ENCODE measurements at places on chromosomes 2 and 18. TPM values are rescaled to one million over a fixed set of nuclear protein-coding genes. Genes with fewer than 3 reads are reported as not detected.

- no peak for DNase-seq
Observed at GRCh38 chr2:102331311-102331980, 20.1 kb downstream of the IL1RL1 start.

DNA sequence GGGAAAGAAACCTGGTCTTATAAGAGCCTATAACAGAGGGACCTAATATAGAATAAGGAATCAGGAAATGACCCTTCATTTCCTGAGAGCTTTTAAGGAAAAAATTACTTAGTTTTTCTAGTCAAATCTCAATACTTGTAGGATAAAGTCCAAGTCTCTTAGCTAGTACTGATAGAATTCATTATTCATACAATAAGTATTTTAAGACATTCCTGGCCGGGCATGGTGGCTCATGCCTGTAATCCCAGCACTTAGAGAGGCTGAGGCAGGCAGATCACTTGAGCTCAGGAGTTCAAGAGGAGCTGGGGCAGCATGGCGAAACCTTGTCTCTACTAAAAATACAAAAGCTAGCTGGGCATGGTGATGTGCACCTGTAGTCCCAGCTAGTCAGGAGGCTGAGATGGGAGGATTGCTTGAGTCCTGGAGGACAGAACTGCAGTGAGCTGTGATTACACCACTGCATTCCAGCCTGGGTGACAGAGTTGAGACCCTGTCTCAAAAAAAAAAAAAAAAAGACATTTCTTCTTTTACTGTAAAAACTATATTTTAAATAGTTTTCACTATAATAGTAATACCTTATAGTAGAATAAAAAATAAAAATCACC, 3.2 kb downstream of the RAB3GAP1 start:
- DNase-seq: no peak

DNA sequence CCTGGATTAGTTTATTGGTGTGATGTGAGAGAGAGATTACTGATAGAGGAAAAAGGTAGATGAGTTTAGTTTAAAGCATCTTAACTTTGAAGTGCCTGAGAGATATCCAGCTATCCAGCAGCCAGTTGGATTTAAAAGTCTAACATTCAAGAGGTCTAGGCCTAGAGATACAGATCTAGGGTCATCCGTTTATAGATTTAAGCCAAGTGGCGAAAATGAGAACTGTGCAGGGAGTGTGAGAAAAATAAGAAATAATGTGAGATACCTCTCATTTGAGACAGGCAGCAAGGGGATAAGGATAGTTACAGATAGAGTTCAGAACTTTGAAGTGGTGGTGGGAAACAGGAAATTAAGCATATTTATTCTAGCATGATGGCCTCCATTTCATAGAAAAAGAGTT, 5.3 kb upstream of the ORC2 start:
- DNase-seq: no peak

ANTXR1 gene
- 0.11 TPM for total RNA-seq

GALNT5 gene
- total RNA-seq: not detected

Data from activated naive CD8-positive, alpha-beta T cell treated with anti-CD3 and anti-CD28 coated beads, Interleukin-2, amount 10 ng/mL, durations not matched to agents 7 days and 5 days (primary cell).